ENCODE measurements at places on chromosomes 7 and 10.

- no peak for DNase-seq
Observed at GRCh38 chr7:84412161-84412969, 217.8 kb upstream of the SEMA3A start.

GRCh38 chr7:36272211-36272566, 117.5 kb upstream of the ANLN start:
- DNase-seq, result no peak

DNA sequence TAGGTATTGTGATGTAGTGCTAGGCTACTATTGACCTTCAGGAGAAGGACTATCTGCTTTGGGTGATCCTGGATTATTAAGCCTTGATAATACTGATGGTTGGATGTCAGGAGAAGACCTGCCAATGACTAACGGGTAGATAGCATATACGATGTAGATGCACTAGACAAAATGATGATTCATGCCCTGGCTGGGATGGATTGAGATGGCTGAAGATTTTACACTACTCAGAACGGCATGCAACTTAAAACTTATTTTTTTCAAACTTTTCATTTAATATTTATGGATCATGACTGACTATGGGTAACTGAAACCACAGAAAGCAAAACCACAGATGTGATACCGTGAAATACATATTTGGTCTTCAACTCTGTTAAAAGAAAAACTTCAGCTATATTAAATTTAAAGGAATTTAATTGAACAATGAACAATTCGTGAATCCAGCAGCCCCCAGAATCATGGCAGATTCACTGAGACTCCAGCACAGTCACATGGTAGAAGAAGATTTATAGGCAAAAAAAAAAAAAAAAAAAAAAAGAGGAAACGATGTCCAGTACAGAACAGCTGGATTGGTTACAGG, 124.6 kb upstream of the CDK13 start:
- no peak for DNase-seq

DNA sequence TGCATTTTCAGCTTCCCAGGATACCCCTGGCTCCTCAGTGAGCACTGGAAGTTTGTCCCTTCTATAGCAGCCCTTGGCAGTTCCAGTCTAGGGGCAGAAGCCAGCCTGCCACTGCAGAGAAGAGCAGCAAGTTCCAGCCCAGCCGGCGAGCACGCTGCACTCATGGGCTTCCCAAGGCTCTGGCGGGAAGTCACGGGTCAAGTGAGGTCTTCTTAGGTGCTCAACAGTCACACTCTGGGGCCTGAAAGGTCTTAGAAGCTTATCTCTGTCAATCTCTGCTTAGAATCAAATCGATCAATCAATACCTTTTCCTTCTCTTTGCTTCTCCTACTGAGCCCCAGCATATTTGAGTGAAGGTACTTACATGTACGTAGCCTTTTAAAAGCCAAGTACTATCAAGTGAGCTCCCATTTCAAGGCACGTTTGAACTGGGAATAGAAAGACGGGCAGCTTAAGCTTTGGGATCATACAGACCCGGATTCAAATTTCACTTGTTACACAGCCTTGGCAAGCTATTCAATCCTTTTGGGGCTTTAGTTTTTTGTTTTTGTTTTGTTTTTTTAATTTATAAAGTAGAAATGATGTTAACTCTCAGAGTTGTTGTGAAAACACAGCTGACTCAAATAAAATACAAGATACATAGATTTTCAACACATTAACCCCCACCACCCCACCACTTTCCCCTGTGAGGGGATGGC, 152.6 kb upstream of the KLF14 start:
- no peak for DNase-seq

- no peak for DNase-seq
Observed at GRCh38 chr7:151745706-151746105, 131.2 kb downstream of the PRKAG2 start.

DNA sequence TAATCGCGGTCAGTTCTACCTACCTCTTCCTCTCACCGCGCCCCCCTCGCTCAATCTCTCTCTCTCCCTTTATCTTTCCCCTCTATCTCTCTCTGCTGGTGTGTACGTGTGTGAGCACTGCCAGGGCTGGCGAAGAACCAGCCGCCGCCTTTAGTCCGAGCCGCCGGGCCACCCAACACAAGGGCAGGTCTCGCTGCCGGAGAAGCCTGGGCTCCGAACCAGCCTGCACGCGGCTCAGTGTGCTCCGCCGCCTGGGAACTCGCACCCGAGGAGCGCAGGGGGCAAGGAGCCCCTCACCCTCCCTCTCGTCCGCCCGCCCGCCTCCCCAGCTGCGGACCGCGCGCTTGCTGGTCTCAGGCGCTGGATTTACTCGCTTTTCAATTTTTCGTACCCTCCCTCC, 1.7 kb downstream of the NXPH1 start:
- DNase-seq, result no peak

DNA sequence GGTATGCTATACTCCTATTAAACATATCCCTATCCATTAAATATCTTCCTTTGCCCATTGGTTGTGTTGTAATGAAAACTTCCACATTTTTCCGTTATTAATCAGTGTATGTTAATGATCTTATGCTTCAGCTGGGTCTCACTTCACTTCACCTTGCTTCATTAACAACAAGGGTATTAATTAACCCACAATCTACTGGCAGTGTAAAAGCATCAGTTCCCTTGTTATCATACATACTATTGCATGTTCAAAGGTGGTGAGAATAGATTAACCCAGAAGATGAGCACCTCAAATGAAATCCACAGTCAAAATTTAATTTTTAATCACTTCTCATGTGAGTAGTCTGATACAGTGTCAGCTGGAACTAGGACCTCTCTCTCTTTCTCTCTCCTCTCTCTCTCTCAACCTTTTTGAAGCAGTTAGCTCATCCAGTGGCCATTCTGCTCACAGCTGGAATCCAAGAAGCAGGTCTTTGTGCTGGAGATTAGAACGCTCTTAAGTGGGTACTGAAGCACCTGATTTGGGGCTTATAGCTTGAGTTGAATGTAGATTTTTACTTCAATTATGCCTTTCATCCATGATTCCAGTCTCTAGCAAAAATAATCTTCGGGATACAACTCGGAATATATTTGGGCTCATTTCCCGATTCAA, 172.3 kb downstream of the RAPGEF5 start:
- DNase-seq, result no peak

GRCh38 chr7:119167431-119167830, 942.9 kb downstream of the ANKRD7 start:
- no peak for DNase-seq

GRCh38 chr10:123463181-123463580, 203.0 kb upstream of the GPR26 start:
- DNase-seq, result no peak

GRCh38 chr10:133072196-133072595, 15.5 kb upstream of the ADGRA1 start:
- no peak for DNase-seq

GRCh38 chr7:102393467-102393866, 2.7 kb upstream of the PRKRIP1 start:
- no peak for DNase-seq

DNA sequence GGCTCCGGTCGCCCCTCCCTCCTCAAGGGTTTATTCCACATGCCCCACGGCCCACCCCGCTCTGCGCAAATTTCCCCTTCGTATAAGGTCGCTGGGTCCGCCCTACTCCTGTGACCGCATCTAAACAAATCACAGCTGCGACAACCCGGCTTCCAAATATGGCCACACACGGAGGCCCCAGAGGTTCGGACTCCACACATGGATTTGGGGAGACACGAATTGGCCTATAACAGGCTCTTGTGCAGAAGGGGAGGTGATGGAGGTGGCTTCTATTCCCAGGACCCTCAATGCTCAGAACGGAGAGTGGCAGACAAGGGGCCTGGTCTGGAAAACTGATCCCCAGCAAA, 90.1 kb downstream of the FOXL3 start:
- no peak for DNase-seq

GRCh38 chr7:51299391-51300133, 17.0 kb downstream of the COBL start:
- no peak for DNase-seq

GRCh38 chr10:69800109-69800508, 1.6 kb upstream of the COL13A1 start:
- no peak for DNase-seq

- no peak for DNase-seq
Observed at GRCh38 chr10:52956861-52957260, 184.3 kb upstream of the MBL2 start.

- DNase-seq, result no peak
Observed at GRCh38 chr10:59463909-59464308, 101.6 kb upstream of the FAM13C start.

GRCh38 chr10:79985481-79986072, 36.7 kb upstream of the SFTPD start:
- DNase-seq, result no peak

GRCh38 chr7:44320141-44320540, 5.3 kb downstream of the CAMK2B start:
- DNase-seq, result no peak

DNA sequence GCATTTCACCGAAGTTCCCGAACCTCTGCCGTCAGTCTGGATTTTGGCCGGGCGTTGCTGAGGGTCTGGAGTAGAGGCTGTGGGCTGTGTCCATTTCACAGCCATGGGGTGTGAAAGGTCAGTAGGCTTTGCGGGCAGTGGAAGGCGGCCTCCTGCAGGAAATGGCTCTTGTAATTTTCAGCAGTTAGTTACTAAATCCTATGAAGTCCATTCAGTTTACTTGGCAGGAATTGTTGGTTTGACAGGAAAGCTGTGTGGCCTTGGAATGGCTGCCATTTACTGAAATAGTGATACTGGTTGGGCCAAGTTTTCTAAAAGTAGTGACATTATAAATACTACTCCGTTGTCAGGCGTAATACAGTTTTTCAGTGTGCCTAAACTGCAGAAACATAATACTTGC, 303.7 kb downstream of the CCDC3 start:
- DNase-seq, result no peak

GRCh38 chr10:24834869-24835268, 111.2 kb upstream of the ARHGAP21 start:
- DNase-seq, result no peak

DNA sequence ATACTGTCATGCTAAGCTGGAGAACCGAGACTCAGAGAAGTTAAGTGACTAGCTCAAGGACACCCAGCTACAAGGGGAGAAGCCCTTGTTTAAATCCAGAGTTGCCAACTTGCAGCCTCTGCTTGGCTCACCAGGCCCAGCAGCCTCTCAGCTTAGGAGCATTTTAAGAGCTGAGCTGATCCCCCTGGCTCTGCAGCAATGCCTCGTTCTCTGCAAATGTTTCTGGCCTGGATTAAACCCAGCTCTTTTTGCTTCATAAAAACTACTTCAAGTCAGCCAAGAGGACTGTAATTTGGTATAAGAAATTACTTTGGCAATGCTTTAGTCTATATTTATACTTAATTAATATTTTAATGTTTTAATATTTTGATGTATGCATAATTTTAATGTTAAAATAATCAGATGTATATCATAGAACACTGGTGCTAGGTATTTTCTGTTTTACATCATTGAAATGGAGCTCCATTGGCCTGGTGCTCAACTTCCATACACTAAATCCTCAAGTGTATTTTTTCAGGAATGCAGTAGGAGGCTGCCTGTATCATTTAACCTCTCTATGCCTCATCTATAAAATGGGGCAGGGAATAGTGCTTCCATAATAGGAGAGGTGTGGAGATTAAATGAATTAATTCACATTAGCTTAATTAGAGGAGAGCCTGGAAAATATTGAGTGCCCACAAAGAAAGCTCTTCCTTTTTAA, 184.2 kb downstream of the EMX2 start:
- no peak for DNase-seq

DNA sequence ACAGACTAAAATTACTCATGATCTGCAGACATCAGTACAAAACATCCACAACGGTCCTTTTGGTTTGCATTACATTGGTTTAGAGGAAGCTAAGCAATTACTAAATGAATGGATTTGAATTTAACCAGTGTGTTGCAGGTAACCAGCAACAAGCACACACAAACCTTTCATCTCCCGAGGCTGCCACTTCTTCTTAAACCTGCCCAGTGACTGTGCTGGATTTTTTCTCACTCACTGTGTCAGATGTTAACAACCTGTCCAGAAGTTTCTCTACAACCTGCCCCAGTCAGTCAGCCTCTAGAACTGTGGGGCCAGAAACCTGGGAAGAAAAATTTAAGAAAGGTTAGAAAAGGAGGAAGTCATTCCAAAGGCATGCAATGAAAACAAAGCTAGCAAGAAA, 2.4 kb upstream of the MEOX2 start:
- DNase-seq, result no peak

DNA sequence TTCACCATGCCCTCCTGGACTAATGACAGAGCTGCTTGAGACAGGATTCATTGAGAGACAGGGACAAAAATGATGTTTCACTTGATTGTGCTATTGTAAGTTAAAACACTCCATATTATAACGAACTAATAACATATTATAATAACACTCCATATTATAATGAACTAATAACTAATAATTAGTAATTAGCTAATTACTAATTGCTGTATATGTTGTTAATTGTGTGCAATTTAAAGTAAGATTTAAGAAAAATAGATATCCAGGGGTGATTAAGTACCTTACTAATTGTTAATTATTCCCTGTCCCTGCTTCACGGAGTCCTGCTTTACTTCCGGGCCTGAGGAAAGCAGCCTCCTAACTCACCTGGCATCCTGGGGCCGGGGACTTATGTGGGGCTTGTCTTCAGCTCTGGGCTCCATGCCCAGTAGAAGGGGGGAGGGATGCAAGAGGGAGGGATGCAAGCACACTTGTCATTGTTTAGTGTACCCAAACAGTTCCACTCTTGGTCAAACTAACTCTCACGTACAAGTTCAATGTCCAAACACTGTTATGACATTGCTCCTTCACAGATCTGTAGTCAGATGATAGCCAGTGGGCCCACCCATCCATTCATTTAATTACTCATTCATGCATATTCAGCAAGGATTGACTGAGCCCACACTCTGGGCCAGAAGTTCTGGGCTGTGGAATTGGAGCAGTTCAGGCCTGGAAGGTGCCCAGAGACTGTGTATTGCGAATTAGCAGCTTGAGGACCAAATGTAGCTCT, 53.8 kb downstream of the COL13A1 start:
- DNase-seq, result no peak

All from activated CD4-positive, alpha-beta T cell treated with anti-CD3 and anti-CD28 coated beads for 48 hours (primary cell).